ENCODE measurements at places on chromosomes 2 and 18.

DNA sequence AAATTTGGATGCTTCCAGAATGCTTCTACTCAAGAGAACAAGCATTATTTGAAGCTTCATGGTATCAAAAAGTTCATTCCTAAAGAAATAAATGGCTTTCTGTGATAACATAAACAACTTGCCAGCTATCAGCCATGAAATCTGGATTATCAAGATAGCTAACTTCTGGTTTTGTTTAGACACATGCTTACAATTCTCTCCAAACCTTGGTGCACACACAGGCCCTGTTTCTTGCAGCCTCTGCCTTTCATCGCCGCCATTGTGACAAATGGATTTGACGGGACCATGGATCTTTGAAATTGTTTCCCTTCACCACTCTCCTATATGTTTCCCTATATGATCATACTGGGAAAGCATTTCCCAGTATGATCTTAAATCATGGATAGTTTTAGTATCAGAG is 47.9 kb upstream of the CABLES1 start:
- no peak for DNase-seq

GRCh38 chr18:57088883-57089282 is 58.0 kb upstream of the BOD1L2 start:
- DNase-seq: no peak

GRCh38 chr2:139031722-139032121 is 251.5 kb upstream of the NXPH2 start:
- DNase-seq: no peak

- DNase-seq: no peak
These were observed 228.3 kb downstream of the NAPG start for GRCh38 chr18:10754128-10754527.

DNA sequence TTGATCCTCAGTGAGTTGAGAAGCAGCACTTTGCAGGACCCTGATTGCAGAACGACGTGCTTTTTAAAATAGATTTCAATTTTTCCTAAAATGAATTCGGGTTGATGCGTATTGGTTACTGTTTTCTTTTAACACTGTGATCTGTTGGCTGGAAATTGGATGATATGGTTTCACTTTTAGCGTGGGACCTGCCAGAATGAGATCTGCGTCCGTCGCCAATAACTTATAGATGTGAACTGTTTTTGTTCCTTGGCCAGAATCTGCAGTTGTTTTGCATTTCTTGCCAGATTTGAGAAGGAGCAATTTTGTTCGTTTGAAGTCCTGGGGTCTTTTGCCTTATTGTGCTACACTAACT is 703 bp downstream of the UGGT1 start:
- no peak for DNase-seq

DNA sequence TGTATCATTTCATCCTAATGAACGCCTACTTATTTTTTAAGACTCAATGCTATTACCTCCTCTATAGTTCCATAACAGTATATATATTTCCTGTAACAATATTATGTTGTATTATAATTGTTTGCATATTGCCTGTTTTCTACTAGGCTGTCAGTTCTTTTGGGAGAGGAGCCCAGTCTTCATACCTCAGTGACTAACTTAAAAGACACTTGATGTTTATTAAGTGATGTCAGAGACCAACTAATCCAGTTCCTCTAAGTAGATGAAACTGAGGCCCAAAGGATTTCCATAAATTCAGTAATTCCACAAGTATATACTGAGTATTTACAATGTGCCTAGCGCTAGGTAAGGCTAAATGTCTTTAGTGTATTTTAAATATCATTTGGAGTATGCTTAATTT is 48.9 kb upstream of the AAK1 start:
- no peak for DNase-seq

DNA sequence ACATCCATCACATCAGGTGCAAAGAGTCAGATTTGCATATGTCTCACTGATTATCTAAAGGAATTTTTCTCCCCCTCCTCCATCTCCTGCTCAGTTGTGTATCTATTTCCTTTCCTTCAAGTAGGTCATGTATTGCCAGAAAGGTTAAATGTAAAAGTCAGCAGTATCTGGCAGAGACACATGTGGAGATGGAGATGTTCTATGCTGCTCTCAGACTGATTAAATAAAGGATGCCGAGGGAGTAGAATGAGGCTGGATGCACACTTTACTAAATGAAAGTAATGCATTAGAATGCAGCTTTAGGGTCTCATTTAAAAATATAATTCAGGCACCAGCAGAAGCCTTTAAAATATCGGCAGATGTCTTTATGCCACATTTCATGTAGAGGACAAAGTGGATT is 555.3 kb downstream of the RNF144A start:
- DNase-seq: no peak

DNA sequence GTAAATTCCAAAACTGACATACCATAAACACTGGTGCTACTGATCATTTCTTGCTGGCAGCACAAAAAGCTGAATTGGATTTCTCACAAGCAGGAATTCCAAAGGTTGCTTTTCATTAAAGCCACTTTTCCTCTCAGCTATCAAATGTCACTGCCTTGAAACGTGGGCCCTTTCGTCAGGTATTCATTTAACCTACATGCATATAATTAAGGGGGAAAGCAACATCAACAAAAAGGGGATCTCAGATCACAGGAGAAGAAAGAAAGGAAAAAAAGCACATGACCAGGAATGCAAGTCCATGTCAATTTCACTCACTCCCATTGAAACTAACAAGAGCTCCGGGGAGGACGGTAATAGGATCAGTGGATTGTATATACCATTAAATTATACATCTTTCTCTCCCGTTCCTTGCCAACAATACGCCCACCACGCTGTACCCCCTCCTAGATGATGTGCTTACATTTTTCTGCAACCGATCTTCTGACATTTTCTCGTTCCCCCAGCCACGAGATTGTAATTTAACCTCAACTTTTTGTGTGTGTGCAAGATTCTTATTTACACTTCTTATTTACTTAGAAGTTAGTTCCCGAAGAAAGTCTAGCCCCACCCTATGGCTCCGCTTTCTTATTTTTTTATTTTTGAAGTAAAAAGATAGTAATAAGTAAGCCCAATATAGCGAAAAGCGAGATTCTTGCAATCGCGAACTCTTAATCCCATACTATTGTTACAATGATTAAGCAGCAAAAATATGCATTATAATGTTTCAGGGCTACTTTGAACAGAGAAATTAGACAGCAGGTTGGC is 725 bp downstream of the FIGN start:
- no peak for DNase-seq

DNA sequence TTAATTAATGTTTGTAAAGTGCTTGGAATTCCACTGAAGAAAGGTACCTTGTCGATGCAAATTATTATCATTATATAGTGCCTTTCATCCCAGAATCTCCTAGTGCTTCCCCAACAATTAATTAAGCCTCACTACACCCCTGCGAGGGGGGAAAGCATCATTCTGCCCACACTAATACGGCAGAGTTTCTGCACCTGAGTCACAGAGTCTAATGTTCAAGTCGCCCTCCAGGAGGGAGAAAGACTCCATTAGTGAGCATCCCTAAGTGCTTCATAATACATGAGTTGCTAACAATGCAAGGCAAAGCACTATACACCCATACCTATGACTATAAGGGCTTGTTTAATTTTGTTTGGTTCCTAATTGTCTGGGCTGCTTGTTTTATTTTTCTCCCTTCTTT is 25.4 kb upstream of the NRP2 start:
- no peak for DNase-seq

GRCh38 chr2:230685178-230685577 is 27.5 kb upstream of the CAB39 start:
- DNase-seq: no peak

DNA sequence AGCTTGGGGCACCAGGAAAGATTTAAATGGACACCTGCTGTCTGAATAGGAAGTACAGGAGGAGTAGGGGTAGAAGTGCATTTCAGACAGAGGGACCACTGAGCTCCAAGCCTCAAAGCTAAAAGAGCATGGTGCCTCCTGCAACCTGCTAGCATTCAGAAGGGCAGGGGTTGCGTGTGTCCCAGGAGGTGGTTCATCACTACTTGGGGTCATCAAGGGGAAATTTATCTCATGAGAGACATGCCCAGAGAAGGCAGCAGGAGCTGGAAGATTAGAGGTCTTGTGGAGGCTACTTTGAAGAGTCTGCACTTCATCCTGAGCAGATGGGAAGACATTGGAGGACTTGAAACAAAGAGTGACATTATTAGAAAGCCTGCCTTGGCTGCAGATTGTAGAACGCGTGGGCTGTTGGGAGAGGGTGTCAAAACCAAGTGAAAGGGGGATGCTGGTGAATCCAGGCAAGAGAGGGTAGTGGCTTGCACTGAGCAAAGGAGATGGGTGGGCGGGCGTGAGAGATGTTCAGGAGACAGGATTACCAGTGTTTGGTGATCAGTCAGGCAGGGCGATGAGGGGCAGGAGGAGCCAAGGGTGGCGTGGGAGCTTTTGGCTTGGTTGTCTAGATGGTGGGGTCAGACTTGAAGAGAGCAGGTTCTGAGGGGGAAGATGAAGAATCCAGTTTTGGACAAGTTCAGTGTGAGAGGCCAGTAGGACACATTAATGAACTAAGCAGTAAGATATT is 154.0 kb downstream of the DYSF start:
- no peak for DNase-seq

GRCh38 chr2:223723954-223724411 is 113.4 kb downstream of the AP1S3 start:
- no peak for DNase-seq

GRCh38 chr2:235055891-235056516 is 104.2 kb downstream of the SH3BP4 start:
- DNase-seq: no peak

DNA sequence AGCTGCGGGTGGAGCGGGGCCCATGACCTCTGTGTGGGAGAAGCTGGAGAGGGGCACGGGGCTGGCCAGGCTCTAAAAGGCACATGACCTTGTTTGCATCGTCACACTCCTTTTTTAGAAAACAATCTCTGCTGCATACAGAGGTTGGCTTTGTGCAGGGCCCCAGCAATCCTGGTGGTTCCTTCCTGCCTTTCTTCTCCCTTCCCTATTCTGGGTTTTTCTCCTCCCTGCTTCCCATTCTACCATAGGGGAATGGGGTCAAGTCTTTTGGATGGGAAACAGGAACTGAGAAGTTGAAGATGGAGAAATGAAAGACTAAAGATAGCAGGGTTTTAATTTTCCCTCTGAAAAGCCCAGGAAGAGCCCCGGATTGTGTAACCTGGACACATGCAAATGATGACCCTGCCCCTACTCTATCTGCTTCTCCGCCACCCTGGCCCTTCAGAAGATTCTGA is 53.9 kb downstream of the ASAP2 start:
- no peak for DNase-seq

DNA sequence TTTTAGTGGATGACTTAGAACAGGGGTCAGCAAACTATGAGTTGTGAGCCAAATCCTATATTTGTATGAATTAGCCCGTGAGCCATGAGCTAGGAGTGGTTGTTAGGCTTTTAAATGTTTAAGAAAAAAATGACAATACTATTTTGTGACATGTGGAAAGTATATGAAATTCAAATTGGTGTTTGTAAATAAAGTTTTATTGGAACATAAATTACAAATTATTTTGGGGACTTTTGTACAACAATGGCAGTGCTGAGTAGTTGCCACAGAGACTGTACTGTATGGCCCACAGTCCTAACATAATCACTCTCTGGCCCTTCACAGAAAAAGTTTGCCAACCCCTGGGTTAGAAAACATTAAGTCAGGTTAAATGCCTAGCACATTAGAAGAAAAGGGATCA is 26.1 kb downstream of the ADNP2 start:
- DNase-seq: no peak

DNA sequence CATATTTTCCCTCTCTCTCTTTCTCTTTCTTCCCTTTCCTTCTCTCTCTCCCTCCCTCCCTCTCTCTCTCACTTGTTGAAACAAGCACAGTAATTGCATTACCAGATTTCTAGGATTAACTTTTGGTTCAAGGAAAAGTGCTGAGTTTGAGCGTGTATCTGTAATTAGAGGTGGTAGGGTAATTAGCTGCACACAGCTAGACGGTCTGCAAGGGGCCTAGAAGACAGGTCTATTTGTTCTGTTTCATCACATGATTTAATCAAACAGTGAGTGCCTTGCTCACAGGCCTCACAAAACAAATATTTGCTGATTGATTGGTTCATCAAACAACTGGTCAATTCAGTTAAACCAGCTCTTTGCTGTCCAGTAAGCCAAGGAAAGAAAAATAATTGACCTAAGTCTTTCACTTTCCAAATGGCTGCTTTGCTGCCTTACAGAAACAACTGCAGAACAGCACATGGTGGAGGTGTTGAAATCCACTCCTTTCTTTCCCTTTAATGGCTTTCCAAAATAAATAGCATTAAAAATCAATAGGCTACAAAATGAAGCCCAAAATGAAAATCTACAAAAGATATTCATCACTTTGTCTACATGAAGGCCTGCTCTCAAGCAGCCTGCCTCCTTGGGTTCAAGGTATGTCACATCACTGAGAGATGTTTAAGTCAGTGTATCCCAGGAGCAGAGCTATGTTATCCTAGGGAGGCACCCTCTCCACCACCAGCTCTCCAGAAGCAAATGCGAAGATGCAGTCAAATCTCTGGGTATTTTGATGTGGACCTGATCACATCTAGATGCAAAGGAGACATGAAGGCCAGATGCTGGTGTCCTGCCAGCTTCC is 264.4 kb upstream of the SIX2 start:
- DNase-seq: no peak

GRCh38 chr18:53749766-53750165 is 474.7 kb downstream of the MBD2 start:
- no peak for DNase-seq

DNA sequence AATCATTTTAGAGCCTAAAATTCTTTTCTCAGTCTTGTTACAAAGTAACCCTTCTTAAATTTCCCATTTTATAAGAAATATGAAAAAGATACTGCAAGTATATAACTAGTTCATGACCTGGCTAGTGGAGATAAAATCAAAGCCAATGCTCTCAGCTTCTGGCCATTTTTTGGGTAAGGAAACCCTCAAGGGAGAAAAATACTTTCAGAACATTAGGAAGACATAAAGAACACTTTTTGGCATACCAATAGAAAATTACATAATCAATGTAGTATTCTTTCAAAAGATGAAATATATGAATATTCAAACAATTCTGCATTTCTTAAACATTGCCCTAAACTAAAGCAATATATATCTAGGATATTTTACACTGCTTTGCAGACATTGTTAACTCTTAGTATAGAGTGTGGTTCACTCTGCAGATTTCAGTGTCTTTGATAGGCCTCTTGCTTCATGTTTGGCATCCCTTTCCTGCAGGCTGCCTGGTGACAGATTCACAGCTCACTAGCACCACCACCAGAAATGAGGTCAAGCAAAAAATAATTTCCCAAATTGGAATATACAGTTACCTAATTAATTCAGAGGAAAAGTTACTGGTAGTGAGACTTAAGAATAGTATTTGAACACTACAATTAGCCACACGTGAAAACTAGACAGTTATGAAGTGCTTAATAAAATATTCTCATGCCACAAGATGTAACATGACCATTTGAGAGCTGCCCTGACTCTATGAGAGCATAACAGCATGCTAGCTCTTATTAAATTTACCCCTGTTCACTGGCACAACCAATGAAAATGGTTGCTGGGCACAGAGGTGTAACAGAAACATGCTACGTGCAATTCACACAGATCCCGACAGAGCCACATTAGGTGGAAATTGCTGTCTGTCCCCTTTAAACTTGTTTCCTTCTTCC is 36.0 kb downstream of the PAIP2B start:
- DNase-seq: no peak

GRCh38 chr2:42976351-42976750 is 184.0 kb upstream of the HAAO start:
- no peak for DNase-seq

GRCh38 chr2:154686162-154686561 is 12.3 kb upstream of the KCNJ3 start:
- no peak for DNase-seq

- DNase-seq: no peak
These were observed 93.5 kb downstream of the FAM124B start for GRCh38 chr2:224308272-224308911.

- DNase-seq: no peak
These were observed 56.4 kb upstream of the ITGB6 start for GRCh38 chr2:160256507-160256906.
